Kidney (tissue), 22 donors: ENCODE measurements at places on chromosomes 11 and 22.

DNA sequence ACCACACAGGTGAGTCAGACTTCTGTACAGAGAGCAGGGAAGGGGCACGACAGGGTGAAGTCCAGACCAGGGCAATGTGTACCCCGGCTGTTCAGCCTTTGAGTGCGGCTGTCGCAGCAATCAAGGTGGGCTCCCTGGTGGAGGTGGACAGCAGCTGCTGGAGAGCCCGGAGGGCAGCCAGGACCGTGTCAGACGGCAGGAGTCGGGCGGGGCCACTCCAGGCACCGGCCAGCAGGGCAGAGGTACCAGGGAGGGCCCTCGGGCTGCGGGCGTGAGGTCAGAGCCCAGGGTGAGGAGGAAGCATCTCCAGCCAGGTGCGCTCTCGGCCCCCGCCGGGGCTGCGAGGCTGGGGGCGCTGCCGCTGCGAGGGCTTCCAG lies 802 bp upstream of the PIM3 start:
- no peak for DNase-seq

DNA sequence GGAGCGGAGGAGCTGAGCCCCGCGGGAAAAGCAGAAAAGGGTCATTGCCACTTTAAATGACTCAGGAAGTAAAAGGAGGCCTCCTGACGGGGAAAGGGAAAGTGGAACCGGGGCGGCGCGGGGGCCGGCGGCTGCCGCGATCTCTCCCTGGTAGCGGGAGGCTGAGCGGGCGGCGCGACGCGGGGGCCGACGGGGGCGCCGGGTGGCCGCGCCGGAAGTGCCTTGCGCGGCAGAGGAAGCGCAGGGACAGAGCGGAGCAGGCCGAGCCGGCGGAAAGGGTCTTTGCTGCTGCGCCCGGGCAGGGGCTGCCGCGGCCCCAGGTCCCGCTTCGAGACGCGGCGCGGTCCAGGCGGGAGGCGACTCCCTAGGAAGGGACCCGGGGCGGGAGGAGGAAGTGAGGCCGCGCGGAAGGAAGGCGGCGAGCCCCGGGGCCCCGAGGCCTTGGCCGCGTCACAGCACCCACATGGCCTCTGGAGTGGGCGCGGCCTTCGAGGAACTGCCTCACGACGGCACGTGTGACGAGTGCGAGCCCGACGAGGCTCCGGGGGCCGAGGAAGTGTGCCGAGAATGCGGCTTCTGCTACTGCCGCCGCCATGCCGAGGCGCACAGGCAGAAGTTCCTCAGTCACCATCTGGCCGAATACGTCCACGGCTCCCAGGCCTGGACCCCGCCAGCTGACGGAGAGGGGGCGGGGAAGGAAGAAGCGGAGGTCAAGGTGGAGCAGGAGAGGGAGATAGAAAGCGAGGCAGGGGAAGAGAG lies at the start of gene TRIM44:
Gene TRIM44, plus strand, starts transcription at position 127 of the 759 bp plus-strand sequence. Its CDS starts 337 bp downstream, at position 464.
- DNase-seq, result peak; percentile 90

DNA sequence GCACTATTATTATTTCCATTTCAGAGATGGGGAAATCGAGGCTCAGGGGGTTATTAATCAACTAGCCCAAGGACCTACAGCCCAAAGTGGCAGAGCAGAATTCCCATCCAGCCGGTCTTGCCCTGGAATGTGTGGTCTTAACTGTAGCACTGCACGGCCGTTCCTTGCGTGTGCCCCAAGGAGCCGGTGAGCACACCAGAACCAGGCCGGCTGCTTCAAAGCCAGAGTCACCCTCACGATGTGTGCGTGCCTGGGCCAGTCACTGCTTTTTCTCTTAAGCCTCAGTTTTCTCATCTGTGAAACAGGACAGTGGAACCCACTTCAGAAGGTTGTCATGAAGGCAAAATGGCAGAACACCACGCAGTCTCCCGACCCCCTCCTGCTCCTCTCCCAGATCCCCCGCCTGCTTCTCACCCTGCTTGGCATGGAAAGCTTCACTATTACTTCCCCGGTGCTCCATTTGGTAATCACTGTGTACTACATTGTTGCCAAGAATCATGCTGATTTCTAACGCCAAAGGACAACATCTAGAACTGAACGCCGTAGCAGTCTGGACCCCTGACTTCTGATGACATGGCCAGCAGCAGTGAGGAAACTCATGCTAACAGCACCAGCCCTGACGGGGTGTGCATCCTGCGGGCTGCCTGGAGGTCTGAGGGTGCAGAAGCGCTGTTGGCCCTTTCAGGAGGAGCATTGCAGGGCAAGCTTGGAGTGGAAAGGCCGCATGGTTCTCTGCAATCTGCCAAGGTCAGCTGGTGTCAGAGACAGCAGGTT lies 106.8 kb upstream of the B3GAT1 start:
- peak; percentile 55 for DNase-seq

GRCh38 chr11:44842220-44842619 lies 108.5 kb downstream of the TP53I11 start:
- DNase-seq, result no peak

- no peak for DNase-seq
These were observed 4.5 kb downstream of the FTH1 start for GRCh38 chr11:61963016-61963281.

GRCh38 chr11:35177370-35177769 lies 38.4 kb downstream of the CD44 start:
- no peak for DNase-seq

DNA sequence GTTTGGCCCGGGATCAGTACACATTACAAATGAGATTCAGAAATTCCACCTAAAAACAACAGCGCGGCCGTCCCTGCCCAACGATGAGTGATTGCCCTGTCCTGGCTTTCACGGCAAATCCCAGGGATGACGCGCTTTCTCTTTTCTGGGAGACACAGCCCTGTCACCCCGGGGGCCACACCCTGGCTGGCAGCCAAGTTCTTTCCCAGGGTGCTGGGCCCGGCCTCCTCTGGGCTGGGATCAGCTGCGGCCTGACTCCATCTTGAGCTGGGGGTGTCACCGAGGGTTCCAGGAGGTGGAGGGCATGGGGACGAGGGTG lies 82.7 kb downstream of the FBLN1 start:
- no peak for DNase-seq
